Right lobe of liver (tissue), 6 donors: ENCODE measurements at places on chromosomes 3 and 15.

DNA sequence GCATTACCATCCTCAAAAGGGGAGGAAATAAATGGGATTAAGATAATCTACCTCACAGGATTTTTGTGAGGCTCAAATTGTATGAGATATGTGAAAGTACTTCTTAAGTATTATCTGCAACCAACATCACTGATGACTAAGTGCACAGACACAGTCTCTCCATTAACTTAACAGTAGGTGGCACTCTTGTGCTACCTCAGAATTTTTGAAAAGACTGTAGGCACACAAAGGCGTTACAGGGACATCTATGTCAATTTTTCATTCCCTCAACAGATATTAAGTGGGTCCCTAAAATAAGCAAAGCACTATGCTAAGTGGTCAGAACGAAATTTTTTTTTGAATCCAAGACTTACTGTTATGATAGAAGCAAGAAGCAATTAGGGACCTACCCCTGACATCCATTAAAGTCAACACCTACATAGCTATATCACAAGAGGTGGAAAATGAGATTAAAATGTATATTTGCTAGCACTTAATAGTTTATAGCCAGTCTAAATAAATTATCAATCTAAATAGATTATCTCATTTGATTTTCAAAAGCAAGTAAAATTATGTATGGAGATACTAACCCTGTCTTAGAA is 52.9 kb downstream of the RYK start:
- no peak for DNase-seq

GRCh38 chr3:143183665-143183964 is 64.0 kb downstream of the CHST2 start:
- DNase-seq = no peak

GRCh38 chr3:149647285-149647684 is 10.5 kb downstream of the WWTR1 start:
- no peak for DNase-seq

GRCh38 chr15:71183063-71183462 is 67.8 kb downstream of the THSD4 start:
- DNase-seq = no peak

- DNase-seq = no peak
These were observed 25.1 kb downstream of the ETV5 start for GRCh38 chr3:186083746-186084145.

DNA sequence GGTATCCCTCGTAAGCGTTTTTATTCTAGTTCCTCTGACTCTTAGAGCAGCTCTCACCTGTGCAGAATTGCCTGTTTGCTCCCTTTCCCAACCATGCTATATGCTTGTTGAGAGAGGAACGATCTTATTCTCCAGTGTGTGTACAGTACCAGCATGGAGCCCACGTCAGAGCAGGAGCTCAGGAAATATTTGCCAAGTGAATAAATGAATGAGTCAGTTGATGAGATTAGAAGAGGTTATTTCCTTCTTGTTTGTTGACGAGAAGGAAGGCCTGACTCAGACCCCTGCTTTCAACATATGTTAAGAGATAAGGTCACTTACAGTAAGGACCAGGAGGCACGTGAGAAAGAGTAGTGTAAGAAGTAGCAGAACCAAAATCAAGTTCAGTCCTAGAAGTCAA is 106.3 kb upstream of the ABHD17C start:
- no peak for DNase-seq

GRCh38 chr3:123719862-123720453 is 135.1 kb upstream of the HACD2 start:
- DNase-seq = no peak
